ENCODE measurements at places on chromosomes 1 and 21.
A peak's percentile ranks its signal among the peaks of the same experiment; 100 is the strongest.

DNA sequence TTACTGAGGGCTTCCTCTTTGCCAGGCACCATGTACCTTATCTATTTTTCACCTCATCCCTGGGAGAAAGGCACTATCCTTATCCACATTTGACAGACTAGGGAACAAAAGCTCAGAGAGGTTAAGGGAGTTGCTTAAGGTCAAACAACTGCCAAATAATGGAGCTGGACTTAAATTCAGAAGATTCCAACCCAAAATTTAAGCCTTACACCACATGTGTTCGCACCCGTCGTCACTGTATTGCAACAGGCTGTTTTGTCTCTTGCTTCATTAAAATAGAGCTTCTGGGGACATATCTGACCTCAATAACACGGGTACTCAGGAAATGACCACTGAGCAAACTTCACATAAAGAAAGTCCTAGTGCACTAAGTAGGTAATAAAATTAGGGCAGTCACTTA is 62.0 kb downstream of the TRABD2B start:
- DNase-seq: no peak

GRCh38 chr1:118202076-118202608 is 17.1 kb upstream of the SPAG17 start:
- DNase-seq: no peak

DNA sequence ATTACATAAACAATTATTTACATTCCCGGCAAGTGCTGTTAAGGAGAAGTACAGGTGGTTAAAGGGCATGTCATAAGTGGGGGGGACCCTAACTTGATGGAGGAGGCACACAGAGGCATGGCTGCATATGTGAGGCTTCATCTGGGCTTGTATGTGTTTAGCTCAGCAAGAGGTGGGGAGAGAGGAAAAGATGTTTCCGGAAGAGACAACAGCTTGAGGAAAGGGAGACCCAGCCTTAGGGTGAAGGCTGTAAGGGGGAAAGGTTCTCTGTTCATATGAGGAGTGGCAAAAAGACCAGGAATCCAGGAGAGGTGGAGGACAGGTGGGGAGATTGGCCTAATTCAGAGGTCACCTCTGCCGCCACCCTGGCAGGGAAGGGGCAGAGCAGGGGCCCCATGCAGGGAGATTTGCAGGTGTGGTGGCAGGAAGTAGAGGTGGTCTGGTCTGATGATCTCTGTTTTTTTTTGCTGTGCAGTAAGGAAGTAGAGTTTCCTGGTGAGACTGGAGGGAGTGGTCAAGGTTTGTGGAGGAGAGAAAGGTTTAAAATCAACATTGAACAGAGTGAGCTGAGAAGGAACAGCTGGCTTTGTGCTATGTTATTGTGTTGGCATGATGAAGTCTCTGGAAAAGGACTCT is 9.0 kb downstream of the TRAF5 start:
- DNase-seq: no peak

DNA sequence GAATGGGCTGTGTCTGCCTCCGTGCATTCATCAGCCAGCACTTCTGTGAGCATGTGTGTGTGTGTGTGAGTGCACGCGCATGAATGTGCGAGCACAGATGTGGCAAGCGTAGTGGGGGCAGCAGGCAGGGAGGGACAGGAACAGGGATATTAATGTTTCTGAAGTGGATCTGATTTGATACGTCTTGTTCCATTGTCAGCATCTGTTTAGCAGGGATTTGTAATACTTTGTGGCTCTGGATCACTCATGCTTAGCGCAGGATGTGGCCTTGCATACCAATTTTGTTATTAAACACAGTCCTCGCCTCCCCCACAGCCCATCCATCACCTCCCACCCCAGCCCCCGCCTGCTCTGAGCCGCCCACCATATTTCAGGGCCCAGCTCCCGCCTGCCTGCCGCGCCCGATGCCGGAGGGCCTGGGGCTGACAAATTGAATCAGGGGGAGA is 52.4 kb downstream of the TMEM53 start:
- DNase-seq: no peak

- DNase-seq: no peak
Observed at GRCh38 chr1:229302740-229303139, 31.8 kb downstream of the RAB4A start.

DNA sequence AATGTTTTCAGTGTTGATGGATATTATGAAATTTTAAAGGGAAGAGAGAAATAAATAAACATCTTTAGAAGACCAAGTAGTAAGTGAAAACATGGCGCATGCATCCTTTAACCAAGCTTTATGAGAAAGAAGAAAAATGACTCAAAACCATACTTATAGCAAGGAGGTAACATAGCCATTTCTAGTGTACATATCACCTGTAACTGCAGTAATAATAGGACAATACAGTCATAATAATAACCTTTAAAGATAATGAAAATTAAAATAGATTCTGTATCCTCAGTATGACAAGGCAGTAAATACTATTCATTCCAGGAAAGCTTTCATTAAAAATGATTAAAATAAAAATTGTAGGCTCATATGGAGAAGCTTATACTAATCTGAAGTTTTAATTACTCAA is 141.2 kb downstream of the COL24A1 start:
- no peak for DNase-seq

DNA sequence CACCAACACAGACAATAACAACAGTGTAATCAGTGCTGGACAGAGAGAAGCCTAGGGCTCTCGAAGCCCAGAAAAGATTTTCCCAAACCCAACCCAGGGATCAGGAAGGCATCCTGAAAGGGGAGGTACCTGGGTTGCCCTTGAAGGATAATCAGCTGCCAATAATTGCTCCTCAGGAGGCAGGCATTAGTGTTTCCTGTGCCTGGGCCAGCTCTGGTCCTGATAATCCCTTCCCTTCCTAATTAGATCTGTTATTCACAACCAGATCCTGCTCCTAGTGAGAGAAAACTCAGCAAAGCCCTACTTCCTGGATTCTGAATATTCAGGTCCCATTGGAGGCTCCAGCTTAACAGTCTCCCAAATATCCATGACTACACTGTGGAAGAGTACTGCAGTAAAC is 117.4 kb downstream of the DMRTA2 start:
- DNase-seq: no peak

DNA sequence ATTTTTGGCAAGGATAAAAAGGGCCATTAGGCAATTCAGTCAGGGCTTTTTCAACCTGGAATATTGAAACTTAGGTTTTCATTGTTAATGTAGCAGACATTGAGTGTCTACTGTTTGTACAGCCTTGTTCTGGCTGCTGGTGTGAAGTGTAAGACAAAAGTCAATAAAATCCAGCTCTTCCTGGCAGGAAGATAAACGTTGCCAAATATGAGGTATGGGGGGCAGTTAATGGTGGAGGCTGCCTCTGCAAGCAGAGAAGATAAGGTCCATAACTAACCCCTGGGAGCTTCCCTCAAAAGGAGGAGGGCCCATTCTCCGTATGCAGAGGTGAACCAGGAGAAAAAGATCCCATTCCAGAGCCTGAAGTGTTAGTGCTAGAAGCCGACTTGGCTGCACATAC is 19.5 kb upstream of the SHE start:
- DNase-seq: no peak

GRCh38 chr1:218363141-218363540 is 18.0 kb downstream of the TGFB2 start:
- DNase-seq: no peak

DNA sequence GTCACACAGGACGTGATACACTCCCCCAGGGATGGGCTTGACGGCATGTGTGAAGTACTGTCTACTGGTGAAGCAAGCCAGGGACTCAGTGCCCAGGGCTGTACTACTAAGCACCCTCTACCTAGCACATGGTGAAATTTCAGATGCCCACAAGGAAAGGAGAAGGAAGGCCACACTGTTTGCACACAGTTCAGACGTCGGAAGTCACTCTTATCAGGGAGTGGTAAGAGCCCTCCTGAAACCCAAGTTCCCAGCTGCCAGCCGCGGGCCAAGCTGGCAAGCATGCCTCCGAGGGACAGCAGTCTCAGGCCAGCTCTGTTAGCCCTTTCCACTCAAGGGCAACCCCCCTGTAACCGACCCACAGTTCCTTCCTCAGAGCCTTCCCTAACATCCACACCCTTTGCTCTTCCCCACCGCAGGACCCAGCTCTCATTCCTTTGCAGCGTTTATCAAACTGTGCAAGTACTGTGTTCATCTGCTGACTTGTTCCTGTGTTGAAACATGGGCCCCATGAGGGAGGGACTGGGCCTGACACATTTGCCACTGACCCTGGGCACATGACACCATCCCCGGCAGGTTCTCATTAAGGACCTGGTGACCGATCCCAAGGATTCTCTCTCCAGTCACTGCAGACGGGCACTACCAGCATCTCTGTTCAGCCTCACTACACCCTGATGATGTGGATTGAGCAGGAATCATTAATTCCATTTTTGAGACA is 58.5 kb downstream of the SLC66A1 start:
- DNase-seq: peak; percentile 9

DNA sequence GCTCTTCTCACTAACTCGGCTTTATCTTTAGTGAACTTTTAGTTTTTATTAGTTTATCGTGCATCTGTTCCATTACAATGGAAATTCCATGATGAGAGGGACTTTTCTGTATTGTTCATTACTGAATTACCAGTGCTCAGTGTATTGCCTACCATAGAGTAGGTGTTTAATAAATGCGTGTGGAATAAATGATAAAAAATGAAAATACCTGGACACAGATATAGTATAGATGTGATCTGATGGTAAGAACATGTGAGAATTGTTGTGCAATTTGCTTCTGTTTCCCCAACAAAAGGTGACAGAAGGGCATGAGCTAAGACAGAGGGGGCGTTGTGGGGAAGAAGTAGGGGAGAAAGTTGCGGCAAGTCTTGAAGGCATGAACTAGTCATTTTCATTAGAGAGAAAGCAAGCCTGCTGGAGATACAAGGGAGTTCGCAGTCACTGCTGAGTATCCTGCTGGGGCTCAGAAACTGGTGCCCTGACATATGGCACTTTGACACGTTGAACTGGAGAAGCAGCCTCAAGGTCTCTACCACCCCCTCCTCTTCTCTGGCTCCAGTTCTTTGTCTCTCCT is 5.6 kb upstream of the COG2 start:
- DNase-seq: no peak

GRCh38 chr1:78722947-78723346 is 73.3 kb downstream of the IFI44 start:
- DNase-seq: no peak

DNA sequence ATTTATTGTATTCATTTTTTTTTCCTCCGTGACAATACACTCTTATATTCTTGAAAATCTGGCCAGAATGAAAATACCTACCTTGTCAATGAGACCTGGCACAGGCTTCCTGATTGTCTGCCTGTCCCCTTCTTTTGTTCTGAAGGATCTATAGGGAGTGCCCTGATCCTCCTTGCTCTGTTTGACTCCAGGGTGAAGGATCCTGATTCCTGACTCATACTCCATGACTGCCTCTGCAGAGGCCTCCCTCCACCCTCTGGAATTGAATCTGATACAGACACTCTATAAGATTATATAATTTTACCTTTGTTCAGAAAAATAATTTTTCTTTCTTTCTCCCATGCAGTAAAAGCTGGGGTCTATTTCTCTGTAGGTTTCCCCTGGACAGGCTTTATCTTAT is 116.2 kb downstream of the HMCN1 start:
- DNase-seq: no peak
